Osteoblast (primary cell): ENCODE measurements at places on chromosomes 6 and 20.

GRCh38 chr20:16027686-16028085 lies 545.6 kb downstream of the KIF16B start:
- no peak for DNase-seq

- no peak for DNase-seq
Measured at GRCh38 chr6:5044866-5045265, 40.3 kb upstream of the PPP1R3G start.

- no peak for DNase-seq
Measured at GRCh38 chr6:72863131-72863530, 241.3 kb downstream of the KCNQ5 start.

DNA sequence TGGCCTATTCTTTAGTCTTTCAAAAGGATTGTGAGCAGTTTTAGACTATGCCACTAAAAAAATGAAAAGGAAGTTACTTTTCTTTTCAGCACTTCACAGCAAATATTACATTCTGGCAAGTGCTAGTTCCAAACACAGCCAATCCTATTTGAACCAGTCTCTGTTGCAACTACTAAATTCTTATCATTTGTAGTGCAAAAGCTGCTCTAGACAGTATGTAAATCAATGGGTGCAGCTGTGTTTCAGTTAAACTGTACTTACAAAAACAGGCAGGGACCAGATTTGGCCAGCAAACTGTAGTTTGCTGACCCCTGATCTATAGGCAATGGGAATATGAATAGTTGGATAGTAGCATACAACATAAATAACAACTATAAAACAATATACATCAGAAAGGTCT lies 68.1 kb upstream of the TULP1 start:
- DNase-seq = no peak

- peak; percentile 66 for DNase-seq
Measured at GRCh38 chr6:145836170-145836569, 21.6 kb upstream of the FBXO30 start.

DNA sequence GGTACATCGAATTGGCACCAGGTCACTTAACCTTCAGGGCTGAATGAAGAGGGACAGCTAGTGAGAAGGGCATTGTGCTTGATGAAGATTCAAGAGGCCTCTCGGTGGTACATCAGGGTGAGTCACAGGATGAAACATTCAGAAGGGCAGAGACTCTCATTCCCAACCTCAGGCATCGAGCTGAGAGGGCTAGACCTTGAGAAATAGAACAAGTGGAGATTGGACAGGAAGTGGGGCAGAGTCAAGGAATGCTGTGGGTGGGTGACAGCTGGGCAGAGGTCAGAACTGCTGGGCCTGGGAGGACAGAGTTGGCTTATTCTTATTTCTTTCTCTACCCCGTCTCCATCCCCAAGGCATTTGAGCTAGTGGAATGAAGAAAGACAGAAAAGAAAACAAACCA lies 126.0 kb downstream of the SCML4 start:
- DNase-seq = peak; percentile 93

DNA sequence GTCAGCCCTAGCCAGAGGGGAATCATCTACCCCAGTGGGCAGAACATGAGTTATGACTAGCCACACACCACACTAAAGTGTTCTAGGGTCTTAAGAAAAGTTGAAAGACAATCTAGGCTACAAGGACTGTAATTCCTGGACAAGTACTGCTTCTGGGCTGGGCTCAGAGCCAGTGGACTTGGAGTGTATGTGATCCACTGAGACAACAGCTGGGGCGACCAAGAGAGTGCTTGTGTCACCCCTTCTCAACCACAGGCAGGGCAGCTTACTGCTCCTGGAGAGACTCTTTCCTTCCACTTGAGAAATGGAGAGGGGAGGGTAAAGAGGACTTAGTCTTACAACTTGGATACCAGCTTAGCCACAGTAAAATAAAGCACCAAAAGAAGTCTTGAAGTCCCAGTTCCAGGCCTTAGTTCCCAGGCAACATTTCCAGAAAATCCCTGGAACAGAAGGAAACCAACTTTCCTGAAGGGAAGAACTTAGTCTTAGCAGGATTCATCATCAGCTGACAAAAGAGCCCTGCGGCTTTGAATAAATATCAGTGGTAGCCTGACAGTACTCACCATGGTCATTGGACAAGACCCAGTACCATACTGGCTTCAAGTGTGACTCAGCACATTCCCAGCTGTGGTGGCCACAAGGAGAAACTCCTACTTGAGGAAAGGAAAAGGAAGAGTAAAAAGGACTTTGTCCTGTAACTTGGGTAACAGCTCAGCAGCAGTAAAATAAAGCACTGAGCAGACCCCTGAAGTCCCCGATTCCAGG lies 355.1 kb upstream of the ADGRB3 start:
- DNase-seq = no peak

- no peak for DNase-seq
Measured at GRCh38 chr20:10667560-10668167, 6.1 kb downstream of the JAG1 start.

- DNase-seq = no peak
Measured at GRCh38 chr6:163387317-163387716, 27.2 kb upstream of the QKI start.

DNA sequence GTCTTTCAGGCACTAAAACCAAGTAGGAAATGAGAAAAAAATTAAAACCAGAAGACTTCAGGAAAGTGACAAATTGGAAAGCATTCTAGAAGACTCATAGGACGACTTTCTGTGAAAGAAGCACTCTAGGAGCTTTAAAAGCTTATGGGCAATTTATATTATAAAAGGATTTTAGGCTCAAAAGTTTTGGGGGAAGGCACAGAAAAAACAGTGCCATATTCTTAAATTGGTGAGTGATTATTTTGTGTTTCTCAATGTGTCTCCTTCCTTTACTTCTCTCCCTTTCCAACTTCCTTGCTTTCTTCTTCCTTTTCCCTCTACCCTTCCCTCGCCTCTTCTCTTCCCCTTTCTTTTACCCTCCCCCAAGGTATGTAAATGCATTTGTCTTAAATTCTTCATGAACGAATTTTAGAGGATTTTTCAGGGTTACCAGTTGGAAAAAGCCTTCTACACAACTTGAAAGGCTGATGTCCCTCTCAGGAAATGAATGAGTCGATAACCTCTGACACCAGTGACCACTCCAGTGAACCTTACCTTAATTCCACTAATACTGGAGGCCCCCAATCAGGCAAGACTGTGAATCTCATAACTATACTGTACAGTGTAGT lies 2.6 kb upstream of the LIN28B start:
- DNase-seq = no peak
